ENCODE measurements at places on chromosomes 1 and 21. TPM values are rescaled to one million over a fixed set of nuclear protein-coding genes. Genes with fewer than 3 reads are reported as not detected.
A peak's percentile ranks its signal among the peaks of the same experiment; 100 is the strongest.

GRCh38 chr1:34460193-34460592 is 283.5 kb downstream of the C1orf94 start:
- peak; percentile 56 for DNase-seq

Gene TNFRSF9
- total RNA-seq = under 0.01 TPM

DNA sequence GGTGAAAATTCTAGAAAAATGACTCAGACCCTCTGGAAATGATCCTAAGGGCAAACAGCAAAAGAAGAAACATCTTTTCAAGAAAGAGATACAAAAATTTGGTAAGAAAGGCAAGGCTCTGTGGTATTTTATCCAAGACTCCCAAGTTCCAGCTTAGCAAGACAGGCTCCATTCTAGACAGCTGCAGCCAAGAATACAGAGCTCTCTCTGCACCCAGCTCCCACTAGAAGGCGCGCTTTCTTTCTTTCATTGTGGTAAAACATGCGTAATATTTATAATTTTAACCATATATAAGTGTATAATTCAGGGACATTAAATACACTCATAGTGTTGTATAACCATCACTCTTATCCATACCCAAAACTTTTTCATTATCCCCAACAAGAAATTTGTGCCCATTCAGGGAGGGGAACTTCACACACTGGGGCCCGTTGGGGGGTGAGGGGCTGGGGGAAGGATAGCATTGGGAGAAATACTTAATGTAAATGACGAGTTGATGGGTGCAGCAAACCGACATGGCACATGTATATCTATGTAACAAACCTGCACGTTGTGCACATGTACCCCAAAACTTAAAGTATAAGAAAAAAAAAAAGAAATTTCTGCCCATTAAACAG is 2.2 kb upstream of the HFM1 start:
- DNase-seq = no peak

DNA sequence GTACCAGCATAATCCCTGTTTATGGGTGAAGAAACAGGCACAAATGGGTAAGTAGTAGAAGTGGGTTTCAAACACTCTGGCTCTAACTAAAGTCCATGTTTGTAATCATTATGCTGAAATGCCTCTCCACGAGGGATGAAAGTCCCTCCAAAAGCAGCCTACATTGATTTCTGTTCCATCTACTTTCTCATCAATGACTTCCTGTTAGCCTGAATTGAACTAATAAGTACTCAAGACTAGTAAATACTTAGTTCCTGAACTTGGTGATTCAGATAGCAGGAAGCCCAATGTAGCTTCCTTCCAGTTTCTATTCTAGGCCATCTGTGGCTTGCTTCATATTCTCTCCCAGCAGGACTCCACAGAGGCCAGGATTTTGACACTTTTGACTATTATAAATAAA is 11.3 kb upstream of the BACH1 start:
- DNase-seq = peak; percentile 59

DNA sequence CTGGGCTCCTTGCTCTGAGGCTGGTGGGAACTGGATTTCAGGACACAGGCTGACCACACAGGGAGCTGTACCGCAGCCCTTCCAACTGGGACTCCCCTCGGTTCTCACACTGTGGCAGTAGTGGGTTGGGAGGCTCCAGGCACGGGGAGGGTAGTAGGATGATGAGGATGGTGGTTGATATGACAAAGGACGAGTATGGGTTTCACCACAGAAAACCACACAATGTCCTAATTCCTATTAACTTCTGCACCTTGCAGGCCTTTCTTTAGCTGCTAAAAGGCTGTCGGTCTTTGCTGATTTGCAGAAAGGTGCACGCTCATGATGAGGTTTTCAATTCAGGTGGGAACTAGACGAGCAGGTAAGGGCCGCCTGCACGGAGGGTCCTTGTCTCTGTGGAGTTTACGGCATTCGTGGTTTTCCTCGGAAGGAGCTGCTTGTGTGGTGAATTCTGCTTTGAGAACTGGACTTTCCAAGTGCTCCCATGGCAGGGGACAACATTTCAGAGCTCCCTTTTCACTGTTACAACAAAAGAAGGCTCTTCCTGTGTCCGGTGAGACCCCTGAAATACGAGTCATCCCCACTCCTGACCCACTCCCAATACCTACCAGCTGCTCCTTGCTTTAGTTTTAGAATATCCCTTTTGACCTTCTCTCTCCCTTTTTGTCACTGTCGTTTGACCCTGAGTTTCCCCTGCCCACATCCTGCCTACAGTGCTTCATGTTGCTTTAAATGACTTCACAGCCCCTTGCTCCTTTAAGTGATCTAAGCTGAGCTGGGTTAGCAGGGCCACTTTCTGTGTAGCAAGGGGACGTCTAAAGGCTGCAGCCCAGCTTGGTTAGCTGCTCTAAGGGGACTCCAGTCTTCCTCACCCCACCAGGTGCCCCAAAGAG is 125.1 kb downstream of the MRPS6 start:
- no peak for DNase-seq

DNA sequence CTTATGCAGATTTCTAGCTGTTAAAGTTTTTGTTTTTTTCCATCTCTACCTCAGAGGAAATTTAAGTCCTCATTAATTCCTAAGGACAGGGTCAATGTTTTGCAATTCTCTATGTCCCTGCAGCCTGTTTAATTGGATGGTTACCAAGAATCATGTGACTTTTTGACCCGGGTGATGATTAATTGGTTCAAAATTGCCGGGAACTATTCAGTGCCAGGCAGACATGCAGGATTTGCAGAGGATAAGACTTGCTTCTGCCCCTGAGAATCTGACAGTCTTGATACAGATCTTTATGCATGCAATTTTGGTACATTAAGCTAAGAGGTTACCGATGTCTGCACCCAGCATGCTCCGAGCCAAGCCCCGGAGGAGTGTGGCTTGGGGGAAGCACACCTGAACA is 87.9 kb downstream of the PLPP3 start:
- DNase-seq = peak; percentile 77

DNA sequence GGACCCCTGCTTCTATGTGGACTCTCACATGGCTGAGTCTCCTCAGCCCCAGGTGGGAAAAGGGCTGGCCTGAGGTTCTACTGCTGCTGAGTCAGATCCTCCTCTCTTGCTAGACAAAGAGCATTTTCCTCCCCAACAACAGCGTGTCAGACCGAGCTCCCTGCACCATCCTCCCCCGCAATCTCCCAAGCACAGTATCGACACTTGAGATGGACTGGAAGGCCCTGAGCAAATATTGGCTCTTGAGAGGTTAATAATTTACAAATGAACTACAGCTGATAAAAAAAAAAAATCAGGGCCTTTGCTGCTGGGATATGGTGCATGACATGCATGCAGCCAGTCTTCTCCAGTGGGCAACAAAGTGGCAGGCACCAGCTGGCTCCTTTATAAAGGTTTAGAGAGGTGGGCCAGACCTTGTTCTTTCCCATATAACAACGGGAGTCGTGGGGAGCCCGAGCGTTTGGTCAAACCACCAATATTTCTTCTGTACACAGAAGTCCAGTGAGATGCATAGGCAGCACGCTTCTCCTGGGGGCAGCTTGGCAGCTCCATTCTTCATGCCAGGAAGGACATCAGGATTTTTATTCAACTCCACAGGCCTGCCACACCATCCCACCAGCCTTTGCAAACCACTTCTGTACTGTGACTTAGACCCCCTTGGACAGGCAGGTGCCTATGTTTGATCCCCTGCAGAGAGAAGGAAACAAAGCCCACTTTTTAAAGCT is 55.4 kb upstream of the CAMK1G start:
- DNase-seq = no peak

GRCh38 chr1:206766251-206766856 is 4.2 kb upstream of the IL19 start:
- no peak for DNase-seq
